Tibial artery (tissue), 4 donors: ENCODE measurements at places on chromosomes 16 and 17.
A peak's percentile ranks its signal among the peaks of the same experiment; 100 is the strongest.

GRCh38 chr16:72856797-72857196 is 191.1 kb downstream of the ZFHX3 start:
- no peaks in the 10 kb centered on the region for H3K36me3 ChIP-seq
- H3K4me3 ChIP-seq = no peak overlapping the region
- peak overlapping the region; percentile 99 for H3K27ac ChIP-seq

DNA sequence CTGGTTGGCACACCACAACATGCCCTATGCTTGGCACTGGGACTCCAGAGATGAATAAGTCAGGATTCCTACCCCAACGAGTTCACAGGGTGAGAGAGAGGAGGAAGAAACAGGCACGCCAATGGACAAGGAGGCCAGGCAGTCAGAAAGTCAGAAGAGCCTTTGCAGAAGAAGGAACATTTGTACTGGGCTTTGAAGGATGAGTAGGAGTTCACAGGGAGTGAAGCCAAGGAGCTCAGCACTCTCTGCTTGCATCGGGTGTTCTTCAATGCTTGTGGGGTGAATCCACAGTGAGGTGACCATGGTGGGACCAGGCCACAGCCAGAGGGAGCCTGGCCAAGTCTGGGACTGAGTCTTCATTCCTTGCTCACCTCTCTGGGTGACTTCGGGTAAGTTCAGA is 47.5 kb downstream of the AIPL1 start:
- no peaks in the 10 kb centered on the region for H3K36me3 ChIP-seq
- H3K27me3 ChIP-seq = no peaks in the 10 kb centered on the region
- H3K27ac ChIP-seq = no peak overlapping the region
- no peak overlapping the region for H3K4me3 ChIP-seq
- H3K4me1 ChIP-seq = no peaks in the 10 kb centered on the region

DNA sequence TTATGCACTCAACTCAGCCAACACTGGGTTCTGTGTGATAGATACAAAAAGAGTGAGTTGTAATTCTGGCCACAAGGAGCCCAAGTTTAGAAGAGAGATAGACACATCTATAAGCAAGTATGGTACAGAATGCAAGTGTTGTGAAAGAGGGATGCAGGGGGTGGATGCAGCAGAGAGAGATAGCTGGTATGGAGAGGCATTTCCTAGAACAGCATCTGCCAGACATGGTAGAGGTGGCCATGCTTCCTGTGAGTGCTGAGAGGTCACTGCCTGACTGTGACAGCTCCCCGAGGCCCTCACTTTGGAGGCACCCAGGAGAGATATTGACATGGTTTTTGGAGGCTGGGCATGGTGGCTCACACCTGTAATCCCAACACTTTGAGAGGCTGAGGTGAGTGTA is 2.0 kb upstream of the KRTAP16-1 start:
- no peaks in the 10 kb centered on the region for H3K36me3 ChIP-seq
- H3K27ac ChIP-seq = no peak overlapping the region
- no peaks in the 10 kb centered on the region for H3K4me1 ChIP-seq

- peaks cover 11% of the 10 kb centered on the region for H3K4me1 ChIP-seq
- no peak overlapping the region for H3K27ac ChIP-seq
- H3K36me3 ChIP-seq = no peaks in the 10 kb centered on the region
- no peaks in the 10 kb centered on the region for H3K27me3 ChIP-seq
- no peak overlapping the region for H3K4me3 ChIP-seq
- no peak for DNase-seq
Observed at GRCh38 chr17:8846768-8847211, 20.7 kb downstream of the PIK3R6 start.

DNA sequence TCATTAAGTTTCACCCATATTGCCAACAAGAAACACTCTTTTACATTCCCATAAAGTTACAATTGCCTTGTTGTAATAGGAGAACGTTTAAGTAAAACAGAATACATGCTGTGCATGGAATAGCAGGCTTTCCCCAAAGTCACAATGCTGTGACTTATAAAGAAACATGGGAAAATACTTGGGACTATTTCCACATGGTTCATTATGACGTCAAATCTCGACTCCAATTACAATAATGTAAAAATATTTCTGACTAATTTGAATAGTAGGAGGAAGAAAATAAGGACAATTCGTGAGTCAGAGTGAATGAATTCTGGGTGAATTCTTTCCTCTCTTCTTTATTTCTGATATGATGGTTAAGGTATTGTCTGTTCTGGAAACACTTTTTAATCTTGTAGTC is 52.8 kb downstream of the CDH11 start:
- H3K27me3 ChIP-seq = no peaks in the 10 kb centered on the region
- DNase-seq = no peak
- H3K4me1 ChIP-seq = peaks cover 26% of the 10 kb centered on the region
- no peak overlapping the region for H3K27ac ChIP-seq
